CD4-positive, alpha-beta T cell (primary cell): ENCODE measurements at places on chromosomes 2 and 18.

DNA sequence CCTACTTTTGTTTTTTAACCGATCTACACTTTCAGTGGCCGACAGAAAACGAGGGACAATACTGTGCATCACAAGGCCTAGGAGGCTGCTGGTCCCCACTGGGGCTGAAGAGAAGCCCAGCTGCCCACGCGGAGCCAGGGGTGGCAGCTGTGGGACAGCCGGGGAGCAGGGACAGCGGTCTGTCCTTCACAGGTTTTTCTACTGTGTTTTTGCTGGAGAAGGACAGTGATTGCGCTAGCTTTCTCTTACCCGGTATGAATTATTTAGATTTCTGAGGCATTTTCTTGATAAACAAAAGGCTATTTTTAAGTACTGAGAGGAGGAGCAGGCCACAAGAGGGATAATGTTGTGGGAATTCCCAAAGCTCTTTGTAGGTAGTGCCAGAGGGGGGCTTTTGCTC is 219.8 kb downstream of the ATAD2B start:
- DNase-seq, result no peak

GRCh38 chr18:48806551-48807261 is 144.1 kb downstream of the SMAD7 start:
- no peak for DNase-seq

GRCh38 chr18:62388855-62389760 is 64.0 kb downstream of the TNFRSF11A start:
- DNase-seq, result no peak

DNA sequence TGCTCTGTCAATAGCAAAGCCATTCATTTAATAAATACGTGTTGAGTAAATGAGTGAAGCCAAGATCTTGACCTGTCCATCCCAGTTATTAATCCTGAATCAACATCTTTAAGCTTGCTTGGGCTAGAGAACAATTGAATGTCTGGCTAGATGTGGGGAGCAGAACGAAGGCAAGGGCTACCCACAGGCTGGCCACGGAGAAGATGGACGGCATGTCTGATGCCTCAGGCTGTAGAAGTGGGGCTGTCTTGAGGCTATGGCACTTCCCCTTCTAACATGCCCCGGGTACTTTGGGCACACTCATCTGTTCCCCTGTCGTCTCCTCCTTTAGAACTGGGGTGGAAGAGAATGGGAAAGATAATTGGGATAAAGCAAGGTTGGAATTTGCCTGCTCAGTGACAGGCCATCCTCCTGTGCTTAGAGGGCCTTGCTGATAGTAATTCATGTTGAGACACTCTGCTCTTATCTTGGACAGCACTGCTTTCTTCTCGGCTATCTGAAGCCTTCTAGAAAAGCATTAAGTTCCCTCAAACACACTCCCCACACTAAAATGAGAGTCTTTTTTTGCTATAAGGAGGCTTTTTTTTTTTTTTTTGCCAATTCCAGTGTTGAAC is 225.7 kb downstream of the MREG start:
- no peak for DNase-seq

GRCh38 chr18:61825386-61825785 is 67.4 kb downstream of the RNF152 start:
- DNase-seq, result no peak

DNA sequence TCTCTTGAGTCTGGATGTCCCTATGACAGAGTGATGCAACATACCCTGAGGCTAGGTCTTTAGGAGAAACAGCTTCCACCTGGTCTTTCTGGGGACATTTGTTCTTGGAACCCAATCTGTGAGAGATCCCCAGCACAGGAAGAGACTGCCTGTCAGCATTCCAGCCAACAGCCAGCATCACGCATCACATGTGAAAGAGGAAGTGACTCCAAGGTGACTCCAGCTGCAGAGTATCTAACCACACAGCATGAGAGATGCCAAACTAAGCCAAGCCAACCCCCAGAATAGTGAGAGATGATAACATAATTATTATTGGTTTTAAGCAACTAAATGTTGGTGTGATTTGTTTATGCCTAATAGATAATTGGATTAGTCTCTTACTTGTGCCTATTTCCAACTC is 35.7 kb downstream of the C18orf63 start:
- DNase-seq, result no peak

GRCh38 chr2:179817181-179817841 is 44.1 kb downstream of the ZNF385B start:
- DNase-seq, result no peak

GRCh38 chr2:99726691-99727090 is 236.9 kb upstream of the REV1 start:
- no peak for DNase-seq

DNA sequence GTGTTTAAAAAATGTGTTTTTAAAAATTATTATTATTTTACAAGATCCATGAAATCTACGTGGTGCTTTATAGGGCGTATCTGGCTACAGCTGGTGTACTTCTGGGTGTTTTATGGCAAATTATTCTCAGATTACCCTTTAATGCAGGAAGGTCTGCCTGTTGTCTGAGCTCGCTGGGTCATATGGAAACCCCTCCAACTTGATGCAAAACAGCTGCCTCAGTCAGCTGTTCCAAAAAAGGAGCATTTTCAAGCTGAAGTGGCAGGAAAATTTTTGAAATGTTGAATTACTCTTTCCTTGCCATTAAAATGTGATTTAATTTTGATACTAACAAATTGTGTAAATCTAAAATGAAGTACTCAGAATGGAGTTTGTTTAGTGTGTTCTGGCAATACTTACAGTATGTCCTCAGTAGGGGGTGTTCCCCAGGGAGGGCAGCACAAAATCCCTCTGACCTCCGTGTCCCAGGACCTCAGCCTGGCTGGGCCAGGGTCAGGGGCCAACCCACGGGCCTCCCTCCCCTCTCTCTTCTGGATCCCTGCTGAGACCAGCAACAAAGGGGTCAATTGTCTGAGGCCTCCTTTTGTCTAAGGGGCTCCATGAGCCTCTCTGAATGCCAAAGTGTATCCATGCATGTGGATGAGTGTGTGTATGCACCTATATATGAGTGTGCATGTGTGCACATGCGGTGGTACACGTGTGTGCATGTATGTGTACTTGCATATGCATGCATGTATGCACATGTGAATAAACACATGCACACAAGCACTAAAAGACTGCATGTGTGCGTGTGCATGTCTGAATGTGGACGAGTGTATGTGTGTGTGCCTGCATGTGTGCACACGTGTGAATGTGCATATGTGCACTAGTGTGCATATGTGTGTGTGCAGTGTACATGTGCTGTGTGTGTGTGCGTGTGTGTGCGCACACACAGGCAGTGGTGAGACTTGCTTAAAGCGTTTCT is 105.4 kb downstream of the ACOXL start:
- DNase-seq, result no peak

DNA sequence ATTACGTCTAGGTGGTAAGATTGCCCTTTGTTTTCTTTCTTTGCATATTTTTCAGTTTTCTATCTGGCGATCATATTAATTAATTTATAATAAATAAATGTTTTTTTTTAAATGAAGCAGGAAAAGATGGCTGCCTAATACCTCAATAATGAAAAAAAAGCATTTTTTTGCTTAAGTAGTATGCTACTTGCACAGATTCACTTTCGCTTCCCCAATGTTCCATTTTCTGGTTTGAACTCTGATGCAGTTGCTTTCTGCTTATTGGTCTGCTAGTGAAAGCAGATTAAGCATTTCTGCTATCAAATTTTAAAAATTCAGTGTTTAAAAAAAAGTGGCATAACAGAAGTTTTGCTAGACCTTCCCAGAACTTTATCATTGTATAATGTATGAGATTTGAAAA is 11.9 kb upstream of the TMEM182 start:
- DNase-seq, result no peak

DNA sequence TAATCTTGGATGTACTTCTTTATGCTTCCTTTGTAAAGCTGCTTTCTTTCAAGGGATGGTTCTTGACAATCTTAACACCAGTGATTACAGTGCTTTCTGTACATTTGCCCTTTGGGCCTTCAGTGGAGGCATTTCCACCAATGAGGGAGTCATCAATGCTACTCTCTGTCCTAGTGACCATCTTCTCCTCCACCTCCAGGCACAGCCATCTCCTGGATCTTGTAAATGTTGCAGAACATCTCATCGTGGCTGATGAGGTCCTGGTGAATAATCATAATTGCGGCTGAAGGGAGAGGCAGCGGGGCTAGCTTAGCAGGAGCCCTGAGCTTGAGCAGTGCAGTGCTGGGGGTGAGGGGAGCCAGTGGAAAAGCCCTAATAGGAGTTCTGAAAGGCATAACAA is 32.5 kb downstream of the IDH1 start:
- no peak for DNase-seq

DNA sequence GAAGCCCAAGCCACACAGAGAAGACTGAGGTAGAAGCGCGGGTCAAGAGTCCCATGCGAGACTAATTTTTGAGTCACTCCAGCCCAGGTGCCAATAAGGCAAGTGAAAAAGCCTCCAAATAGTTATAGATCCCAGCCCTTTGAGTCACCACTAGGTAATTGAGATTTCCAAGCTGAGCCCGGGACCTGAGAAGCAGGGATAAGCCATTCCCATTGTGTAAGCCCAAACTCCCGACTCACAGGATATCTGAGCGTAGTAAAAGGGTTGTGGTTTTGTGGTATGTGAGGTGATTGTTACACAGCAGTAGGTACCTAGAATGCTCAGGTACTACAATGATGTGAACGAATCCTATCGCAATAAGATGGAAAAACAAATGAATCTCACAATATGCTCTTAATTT is 560.7 kb downstream of the DSC3 start:
- no peak for DNase-seq

- no peak for DNase-seq
These were observed 46.6 kb upstream of the TXNDC2 start for GRCh38 chr18:9839211-9839610.

DNA sequence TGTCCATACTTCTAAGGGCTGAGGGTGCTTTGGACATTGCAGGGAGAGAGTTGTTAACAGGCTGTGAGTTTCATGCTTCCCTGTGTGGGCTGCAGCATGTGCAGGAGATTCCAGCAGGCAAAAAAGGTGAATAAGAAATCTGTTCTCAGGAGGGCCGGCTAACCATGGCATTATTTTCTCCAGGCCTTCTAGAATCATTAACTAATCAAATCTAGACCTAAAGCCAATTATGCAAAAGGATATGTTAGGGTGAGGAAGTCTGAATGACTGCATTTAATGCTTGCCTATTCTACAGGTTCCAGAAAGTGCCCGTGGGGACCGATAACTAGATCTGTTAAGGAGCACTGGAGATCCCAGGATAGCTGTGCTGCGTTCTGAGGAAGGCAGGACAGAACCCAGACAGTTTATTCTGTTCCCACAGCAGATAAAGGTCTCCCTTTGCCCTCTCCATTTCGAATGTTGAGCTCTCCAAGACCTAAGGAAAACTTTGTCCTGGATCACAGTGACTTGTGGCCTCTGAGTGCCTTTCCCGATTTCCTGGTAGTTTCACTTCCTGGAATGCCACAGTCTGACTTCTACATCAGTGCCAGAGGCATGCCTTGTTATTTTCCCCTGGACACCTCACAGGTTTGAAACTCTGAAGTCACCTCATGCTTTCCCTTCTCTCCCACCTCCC is 50.0 kb upstream of the ZFP36L2 start:
- DNase-seq, result no peak

DNA sequence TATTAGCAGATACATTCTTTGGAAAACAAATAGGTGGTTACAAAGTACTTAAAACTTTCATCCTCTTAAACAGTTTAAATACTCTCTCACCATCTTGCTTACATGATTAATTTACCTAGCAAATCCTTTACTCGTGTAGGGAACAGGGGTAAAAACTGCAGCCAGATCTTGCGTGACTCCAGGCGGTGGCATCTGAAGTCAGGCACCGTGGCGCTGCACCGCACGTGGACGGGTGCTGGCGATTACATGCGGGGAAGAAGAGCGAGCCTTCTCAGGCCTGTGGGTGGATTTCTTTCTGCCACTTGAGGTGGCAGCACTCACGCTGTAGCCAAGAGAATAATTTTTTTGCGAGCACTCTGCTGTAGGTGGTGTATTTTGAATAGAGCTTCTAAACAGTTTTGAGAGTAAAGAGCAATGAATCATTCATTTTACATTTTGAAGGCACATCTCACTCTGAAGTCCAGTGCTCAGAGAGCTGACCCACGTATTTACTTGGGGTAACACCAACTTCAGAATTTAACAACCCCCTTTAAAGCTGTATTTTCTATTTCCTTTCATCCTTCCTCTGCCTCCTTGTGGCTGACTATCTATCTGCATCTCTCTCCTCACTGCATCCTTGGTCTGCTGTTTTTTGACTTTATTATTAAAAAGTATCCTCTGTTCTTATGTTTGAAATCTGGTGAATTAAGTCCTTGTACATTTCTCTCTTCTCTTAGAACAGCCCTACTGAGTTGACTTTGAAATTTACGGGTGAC is 68.9 kb downstream of the EPAS1 start:
- no peak for DNase-seq

DNA sequence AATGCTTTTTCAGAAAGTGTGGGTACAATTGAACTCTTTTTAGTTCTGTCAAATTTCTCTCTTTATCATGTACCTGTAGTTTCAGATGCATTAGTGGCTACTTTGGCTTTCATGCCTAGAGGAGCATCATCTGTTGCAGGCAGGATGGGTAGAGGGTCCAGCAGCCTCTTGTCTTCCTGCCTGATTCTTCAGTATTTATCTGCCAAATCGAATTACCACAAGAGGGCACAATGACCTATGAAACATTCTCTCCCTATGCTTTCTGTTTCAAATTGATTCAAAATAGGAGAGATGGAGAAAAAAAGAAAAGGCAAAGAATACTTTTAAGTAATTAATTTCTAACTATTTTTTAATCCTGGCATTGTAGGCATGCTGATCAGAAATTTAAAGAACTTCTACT is 477.2 kb downstream of the TRIB2 start:
- no peak for DNase-seq

DNA sequence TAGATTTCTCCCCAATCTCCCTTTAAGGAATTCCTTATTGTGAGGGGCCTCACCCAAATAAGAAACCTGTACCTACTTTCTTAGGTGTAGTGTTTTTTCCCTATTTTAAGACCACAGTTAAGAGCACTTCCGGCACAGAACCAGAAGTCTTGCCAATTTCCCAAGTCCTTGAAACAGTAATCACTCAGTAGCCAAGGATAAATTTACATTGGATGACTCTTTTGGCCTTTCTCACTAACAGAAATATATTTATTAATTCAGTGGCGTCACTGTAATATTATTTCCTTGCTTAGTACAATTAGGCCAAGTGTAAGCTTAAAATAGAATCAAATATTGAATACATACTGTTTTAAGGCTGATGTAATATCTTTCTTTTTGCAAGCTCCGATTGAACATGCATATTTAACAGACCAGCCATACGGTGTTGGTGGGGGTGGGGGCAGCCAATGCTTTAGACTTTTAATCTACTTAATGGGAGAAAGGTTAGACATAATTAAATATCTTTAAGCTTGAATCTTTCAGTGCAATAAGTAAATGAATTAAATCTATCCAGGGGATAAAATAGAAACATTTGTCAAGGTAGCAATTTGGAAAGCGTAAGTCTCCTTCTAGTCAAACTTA is 50.8 kb upstream of the ITGA6 start:
- DNase-seq, result no peak

- no peak for DNase-seq
These were observed 259.6 kb downstream of the NUP35 start for GRCh38 chr2:183383854-183384253.

DNA sequence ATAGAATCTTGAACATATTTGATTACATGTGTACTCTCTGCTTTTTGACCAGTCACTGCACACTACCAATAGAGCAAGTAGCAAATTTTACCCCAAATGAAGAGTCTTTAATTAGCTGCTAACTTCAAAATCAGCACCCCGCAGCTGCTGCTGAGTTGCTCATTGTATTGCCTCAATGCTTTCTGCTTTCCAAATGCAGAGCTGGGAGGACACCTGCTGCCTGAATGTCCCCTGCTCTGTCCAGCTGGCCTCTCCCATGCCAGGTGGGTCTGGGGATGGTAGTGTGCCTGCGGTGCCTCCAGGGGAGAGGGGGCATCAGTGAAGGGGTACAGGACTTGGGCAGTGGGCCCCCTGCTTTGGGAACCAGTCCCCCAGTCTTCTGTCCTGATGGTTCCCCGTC is 184.8 kb downstream of the PRKCE start:
- no peak for DNase-seq
